Left renal pelvis (tissue), 4 donors: ENCODE measurements at places on chromosomes 16 and 17.

GRCh38 chr17:81097134-81097942 is 62.4 kb downstream of the BAIAP2 start:
- peak; percentile 78 for DNase-seq

DNA sequence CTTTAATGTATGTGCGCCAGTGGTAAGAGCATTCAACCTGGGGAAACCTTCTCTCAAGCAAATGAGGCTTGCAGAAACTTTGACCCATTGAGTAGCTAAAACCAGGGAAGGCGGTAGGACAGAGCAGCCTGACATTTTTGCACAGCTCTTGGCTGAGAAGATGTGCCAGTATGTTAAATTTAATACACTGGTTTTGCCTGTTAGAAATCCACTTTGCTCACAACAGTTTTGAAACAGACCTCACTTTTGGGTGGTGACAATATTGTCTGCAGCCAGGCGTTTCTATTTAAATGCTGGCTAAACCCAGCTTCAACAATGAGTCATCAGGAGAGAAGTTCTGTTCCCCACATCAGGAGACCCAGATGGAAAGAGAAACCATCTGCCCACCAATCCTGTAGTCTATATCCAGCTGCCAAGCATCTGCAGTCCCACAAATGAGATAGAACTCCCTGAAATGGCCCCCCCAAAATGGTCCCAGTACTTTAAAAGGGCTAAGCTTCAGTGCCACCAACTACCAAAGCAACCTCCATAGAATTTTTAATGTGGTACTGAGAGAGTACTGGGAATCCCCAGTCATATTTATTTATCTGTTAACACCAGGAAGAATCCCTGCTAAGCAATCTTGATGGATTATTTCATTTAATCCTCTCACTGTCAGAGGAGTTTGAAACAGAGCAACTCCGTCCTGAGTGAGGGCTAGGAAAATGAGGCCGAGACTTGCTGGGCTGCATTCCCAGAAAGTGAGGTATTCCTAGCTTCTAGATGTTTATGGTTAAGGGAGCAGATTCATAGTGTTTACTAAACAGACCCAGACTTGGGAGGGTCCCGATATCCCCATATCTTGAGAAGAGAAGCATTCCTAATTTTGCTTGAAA is 29.0 kb upstream of the CLEC3A start:
- DNase-seq, result no peak

DNA sequence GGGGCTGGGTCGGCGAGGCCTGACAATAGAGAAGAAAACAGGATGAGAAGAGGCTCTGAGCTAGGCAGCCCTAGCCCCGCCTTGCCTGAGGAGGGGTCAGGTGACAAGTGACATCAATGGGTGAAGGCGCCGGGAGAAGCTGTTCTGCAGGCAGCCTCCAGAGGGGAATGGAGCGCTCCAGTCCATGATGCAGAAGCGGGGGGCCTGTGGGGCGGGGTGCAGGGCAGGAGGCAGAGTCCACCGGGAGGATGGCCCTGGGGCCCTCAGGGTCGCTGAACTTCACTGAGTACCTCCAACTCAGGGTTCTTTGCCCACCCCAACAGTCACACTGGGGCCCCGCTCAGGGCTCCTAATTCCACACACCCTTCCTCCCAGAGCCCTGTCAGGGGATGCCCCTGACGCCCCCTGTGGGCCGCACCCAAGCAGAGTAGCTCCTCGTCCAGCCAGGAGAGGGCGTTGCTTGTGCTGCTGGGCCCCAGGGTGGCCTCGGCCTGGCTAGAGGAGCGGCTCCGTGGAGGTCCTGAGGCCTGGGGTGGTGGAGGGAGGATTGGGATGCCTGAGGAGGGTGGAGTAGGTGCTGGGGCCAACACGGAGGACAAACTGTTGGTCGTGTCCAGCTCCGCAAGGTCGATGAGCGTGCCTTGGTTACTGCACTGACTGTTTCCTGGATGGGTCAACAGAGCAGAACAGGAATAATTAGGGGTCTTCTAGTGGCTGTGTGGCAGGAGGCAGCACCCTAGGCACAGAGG is 20.8 kb downstream of the GGA3 start:
- no peak for DNase-seq

- no peak for DNase-seq
Observed at GRCh38 chr16:24525970-24526559, 13.3 kb upstream of the RBBP6 start.

DNA sequence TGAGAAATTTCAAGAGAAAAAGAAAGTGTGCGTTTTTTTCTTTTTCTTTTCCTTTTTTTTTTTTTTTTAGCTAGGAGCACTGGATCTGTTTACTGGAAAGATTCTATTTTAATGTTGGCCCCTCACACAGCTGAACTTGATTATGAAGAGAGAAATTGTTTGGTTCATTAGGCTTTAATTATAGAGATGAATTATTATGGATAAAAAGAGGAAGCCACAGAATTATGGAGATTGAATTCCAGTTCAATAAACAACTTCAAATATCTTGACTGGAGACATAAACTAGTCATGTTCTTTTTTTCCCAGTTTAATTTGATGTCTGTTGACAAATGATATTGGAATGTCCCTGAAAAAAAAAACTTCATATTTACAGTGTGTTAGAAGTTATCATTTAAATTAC is 152.0 kb upstream of the HS3ST3A1 start:
- no peak for DNase-seq

GRCh38 chr17:29291163-29291752 is 2.7 kb downstream of the NUFIP2 start:
- peak; percentile 47 for DNase-seq

DNA sequence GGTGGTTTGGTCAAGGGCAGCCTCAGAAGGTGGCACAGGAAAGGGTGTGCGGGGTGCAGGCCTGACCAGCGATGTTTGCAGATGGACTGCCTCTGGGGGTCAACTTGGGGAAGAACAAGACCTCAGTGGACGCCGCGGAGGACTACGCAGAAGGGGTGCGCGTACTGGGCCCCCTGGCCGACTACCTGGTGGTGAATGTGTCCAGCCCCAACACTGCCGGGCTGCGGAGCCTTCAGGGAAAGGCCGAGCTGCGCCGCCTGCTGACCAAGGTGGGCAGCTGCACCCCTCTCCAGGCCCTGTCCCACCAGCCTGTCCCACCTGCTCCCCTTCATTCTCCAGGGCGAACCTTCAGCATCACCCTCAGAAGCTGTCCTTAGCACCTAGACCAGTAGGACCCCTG is 12.5 kb downstream of the DHODH start:
- no peak for DNase-seq

DNA sequence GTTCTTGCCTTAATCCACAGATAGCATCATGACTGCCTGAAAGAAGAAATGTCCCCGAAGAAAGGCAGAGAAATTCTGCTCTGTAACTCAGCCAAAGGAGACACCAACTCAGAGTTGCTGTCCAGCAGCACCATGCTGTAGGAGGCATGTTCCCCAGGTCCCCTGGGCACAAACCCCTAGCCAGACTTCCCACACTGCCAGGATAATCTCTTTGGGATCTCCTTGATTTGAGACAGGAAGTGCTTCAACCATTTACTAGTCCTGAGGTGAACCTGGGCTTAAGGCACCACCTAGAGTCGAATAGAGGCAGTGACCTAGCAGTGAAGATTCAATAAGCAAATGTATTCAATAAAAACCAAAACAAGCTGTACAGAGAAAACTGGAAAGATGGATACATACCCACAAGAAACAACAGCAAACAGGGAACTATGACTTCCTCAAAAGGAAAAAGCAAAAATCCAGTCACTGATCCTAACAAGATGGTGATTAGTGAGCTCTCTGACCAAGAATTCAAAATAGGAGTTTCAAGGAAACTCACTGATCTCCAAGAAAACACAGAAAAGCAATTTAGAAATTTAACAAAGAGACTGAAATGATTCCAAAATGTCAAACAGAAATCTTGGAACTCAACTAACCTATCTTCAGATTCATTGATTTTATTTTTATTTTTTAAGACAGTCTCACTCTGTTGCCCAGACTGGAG is 5.7 kb downstream of the OR4D2 start:
- DNase-seq, result no peak

GRCh38 chr17:70906808-70907207 is 737.5 kb downstream of the KCNJ2 start:
- no peak for DNase-seq

DNA sequence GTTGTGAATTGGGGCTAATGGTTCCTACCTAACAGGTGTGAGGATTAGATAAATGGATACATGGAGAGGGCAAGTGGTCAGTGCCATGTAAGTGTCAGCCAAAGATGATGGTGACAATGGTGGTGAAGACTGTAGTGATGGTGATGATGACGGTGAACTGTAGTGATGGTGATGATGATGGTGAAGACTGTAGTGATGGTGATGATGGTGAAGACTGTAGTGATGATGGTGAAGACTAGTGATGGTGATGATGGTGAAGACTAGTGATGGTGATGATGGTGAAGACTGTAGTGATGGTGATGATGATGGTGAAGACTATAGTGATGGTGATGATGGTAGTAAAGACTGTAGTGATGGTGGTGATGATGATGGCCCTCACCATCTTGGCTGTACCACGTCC is 18.1 kb upstream of the GNG13 start:
- DNase-seq, result no peak

GRCh38 chr17:43216762-43217613 is 5.3 kb downstream of the TMEM106A start:
- DNase-seq, result no peak

GRCh38 chr16:72092832-72093447 is 480 bp downstream of the TXNL4B start:
- no peak for DNase-seq

DNA sequence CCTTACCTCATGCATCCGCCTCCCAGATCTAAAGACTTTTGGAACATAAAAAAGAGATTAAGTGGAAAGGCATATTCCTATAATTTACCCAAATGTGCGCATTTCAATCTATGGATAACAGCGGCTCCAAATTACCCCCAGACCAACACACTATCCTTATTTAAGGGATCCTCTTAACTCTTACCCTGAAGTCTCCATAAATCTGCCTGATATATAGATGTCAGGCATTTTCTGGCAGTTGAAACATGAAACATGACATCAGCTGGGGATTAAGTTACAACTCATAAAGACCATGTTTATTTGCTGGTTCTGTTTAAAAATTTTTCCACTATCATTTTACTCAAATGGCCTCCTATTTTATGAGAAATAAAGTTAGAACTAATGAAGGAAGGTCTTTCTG is 478.5 kb upstream of the SALL1 start:
- no peak for DNase-seq

DNA sequence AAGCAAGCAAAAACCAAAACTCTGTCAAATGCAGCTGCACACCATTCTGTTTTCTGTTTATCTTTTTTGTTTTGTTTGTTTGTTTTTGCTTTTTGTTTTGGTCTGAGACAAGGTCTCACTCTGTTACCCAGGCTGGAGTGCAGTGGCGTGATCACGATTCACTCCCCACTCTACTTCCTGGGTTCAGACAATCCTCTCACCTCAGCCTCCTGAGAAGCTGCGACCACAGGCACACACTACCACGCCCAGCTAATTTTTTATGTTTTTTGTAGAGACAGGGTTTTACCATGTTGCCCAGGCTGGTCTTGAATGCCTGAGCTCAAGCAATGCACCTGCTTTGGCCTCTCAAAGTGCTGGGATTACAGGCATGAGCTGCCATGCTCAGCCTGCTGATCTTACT is 19.3 kb upstream of the SLFN13 start:
- DNase-seq, result no peak

GRCh38 chr17:78128551-78129350 is at the start of gene TMC6:
TMC6 (minus strand) TSS chr17:78128755; CDS start chr17:78126832, 1,923 bp downstream.
- no peak for DNase-seq

DNA sequence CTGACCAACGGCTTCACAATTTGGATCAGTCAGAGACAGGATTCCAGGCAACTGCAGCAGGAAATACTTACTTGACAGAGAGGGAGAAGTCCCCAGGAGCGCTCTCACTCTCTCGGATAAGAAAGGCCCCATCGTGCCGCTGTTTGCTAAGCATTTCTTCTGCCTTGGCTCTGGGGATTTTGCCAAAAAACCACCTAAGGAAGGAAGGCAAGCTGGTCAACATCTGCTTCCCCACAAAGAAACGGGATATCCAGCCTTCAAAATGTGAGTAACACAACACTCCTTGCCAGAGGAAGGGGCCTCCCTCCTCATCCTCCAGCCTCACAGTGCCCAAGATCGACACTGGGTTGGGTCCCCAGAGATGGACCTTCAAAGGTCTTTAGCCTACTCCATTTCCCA is 36.6 kb upstream of the SLC25A19 start:
- no peak for DNase-seq

- DNase-seq, result no peak
Observed at GRCh38 chr17:36011201-36011600, 6.6 kb downstream of the CCL23 start.

- DNase-seq, result no peak
Observed at GRCh38 chr17:50056961-50057330, 1.0 kb downstream of the ITGA3 start.

- no peak for DNase-seq
Observed at GRCh38 chr17:74460241-74460640, 6.2 kb upstream of the CD300A start.

DNA sequence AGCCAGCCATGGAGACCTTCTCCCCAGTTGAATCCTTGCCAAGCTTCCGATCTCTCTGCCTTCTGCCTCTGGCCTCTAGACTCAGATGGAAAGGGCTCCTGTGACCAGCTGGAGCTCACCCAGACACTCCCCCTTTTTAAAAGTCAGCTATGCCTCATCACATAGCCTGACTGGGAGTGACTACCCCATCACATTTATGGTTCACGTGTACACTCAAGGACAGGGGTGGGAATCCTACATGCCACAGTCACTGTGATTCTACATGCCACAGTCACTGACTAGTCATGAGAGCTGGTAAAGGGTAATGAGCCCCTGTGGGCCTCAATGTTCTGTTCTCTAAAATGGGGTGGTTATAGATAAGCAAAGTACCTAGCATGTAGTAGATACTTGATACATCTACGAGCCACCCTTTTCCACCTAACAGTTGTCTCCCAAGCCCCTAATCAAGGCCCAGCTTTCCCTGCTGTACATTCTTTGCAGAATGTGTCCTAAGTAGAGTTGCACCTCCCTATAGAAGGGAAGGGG is 85.1 kb downstream of the RGS9 start:
- DNase-seq, result no peak

DNA sequence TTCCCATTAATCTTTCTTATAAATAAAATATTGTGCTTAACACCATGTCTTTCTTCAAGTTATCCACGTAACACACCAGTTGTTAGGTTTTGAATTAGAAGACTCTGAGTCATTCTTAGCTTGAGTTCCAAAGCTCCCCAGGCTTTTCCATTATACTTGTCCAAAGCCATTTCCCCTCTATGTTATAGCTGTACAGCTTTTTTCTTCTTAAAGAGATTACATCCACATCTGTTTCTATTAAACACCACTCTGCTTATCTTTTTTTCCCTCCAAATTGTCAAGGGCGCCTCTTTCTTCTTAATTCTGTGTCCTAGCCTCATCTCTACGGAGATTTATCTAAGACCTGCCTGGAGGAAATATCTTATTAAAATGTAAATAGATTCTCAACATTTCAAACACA is 139.4 kb upstream of the CPHXL start:
- DNase-seq, result no peak

GRCh38 chr17:13337864-13338371 is 263.8 kb downstream of the HS3ST3A1 start:
- DNase-seq, result peak; percentile 35
